ENCODE measurements at places on chromosomes 1 and 21.

- DNase-seq: no peak
Observed at GRCh38 chr1:3315399-3316339, 138.8 kb upstream of the ARHGEF16 start.

GRCh38 chr1:174189428-174190062 lies 30.2 kb downstream of the RABGAP1L start:
- DNase-seq: no peak

- DNase-seq: no peak
Observed at GRCh38 chr1:51968632-51969031, 21.9 kb downstream of the RAB3B start.

- no peak for DNase-seq
Observed at GRCh38 chr1:29232387-29232786, 1.7 kb upstream of the MECR start.

DNA sequence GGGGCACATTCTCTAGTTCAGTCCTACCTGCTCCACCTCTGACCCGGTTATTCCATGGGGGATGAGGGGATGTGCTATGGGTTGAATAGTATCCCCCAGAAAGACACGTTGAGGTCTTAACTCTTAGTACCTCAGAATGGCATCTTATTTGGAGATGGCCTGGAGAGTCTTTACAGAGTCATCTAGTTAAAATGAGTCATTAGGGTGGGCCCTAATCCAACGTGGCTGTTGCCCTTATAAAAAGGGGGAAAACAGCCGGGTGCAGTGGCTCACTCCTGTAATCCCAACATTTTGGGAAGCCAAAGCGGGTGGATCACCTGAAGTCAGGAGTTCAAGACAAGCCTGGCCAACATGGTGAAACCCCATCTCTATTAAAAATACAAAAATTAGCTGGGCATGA lies 5.7 kb downstream of the TMPRSS3 start:
- no peak for DNase-seq

- no peak for DNase-seq
Observed at GRCh38 chr1:163585796-163586195, 264.0 kb downstream of the NUF2 start.

- DNase-seq: no peak
Observed at GRCh38 chr1:225700164-225700821, 47.4 kb upstream of the ENAH start.

Measured in SK-N-DZ (cell line).